ENCODE measurements at places on chromosomes 5 and 9. TPM values are rescaled to one million over a fixed set of nuclear protein-coding genes. Genes with fewer than 3 reads are reported as not detected.

The MZB1 gene
- polyA plus RNA-seq = not detected

The ANKRA2 gene
- 23.6 TPM for polyA plus RNA-seq

The TAS2R1 gene
- not detected for polyA plus RNA-seq

DNA sequence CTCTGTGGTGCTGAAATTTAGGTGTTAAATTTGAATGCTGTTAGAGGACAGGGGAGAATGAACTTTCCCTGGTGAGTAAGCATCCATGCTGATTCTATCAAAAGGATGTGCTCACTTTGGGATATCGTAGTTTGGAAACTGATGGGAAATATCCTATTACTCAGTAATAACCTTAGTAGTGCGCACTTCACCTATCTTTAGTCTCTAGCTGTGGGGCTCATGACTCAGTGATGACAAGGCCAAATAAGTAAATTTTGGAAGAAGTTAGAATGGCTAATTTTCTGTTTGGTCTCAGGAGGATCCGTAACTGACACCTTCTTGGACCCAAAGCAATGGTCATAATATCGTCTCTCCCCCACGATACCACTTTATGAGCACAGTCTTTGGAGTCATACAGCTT, 448.4 kb downstream of the PSAT1 start:
- no peak for DNase-seq

- peak; percentile 67 for DNase-seq
Observed at GRCh38 chr5:98927242-98927988, 1.4 kb downstream of the CHD1 start.

DNA sequence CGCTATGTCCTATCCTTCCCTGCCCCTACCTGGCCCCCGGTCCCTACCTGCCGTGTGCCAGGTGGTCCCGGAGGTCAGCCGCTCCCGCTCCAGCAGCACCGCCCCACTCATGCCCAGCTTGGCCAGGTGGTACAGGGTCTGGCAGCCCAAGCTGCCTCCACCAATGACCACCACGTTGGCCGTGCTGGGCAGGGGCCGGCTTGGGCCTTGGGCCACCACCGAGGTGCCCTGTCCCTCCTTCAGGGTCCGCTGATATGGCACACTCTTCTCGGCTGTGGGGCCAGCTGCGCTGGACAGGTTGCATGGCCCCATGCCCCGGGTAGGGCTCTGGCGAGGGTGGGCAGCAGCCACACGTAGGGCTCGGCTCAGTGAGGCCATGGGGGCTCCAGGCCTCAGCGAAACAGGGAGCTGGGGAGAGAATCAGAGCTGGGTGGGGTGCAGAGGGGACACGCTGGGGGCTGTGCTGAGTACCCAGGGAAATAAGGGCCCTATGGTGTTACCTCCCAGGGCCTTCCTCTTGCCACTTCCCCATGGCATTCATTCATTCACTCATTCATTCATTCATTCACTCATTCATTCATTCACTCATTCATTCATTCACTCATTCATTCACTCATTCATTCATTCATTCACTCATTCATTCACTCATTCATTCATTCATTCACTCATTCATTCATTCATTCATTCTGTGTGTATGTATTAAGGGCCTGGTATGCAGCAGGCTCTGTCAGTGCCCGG, 4.2 kb downstream of the SARDH start:
- DNase-seq = no peak

DNA sequence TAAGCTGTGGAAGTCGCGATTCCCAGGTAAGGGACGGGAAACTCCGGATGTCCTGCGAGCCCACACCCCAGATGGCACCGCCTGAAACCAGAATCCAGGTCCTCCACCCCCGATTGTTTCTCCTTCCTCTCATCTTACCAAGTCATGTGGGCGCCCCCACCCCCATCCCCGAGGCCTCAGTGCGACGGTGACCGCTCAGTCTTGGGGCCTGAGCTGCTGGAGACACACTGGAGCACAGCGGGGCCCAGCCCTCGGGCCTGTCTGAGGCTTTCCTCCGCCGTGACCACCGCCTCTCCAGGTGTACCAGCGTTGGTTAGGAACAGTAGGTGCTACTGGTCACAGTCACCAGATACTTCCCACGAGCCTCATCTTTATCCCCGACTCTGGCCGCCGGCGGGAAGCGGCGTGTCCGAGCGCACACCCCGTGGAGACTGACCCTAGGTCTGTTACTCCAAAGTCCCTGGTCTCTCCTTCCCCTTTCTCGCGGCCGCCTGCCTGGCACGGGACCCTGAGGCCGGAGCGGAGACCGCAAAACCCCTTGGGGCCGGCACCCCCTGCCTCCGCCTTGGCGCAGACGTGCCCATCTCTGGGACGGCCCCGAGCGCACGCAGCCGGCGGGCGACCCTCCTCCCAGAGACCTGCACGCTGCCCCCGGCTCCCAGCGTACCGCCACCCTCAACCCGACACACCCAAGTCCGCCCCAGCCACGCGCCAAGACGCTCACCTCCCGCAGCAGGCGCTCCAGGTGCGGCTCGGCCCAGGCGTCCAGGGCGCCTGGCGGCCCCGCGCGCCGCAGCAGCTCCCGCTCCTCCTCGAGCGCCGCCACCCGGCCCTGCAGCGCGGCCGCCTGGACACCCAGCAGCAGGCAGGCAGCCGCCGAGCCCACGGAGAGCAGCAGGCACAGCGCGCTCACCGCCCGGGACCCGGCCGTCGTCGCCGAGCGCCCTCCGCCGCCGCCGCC, 733 bp downstream of the COL23A1 start:
- peak; percentile 80 for DNase-seq

DNA sequence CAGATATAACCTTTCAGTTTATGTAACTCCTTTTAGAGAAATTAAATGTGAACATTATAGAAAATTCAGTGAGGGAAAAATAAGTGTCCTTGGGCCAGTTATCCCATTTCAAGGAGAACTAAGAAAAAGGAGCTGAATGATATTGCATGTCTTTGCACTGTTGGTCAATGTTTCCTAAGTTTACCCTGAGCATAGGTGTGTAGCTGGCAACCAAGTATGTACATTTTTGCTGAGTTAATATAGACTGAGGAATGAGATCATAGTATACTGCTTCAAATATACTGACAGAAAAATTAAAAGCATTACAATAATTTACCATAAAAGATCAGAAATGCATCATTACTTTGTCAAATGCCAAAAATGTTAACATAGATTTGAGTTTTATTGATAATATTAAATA, 2128.7 kb upstream of the C9orf72 start:
- DNase-seq = no peak

DNA sequence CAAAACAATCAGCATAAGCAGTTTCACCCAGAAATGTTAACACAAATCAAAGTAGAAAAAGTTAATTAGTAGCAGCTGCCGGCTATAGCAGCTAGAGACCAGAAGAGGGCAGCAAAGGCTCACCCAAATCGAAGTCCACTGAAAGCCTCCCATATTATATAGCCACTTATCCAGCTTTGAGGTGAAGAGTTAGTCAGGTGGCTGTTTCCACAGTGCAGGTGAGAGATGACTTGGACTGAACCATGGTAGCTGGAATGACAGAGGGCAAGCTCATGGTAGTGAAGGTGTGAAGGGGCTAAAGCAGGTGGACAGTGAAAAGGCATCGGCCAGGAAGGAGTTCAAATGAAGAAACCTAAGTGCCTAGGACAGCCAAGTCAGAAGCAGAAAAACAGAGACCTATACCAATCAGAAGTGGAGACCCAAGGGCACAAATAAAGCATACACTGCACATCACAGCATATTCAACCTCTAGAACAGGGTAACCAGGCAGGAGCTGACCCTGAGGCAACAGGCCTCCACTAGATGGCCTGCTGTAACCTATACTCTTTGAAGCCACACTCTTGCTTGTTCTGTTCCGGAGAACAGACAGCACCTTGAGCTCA, 7.2 kb upstream of the RNF38 start:
- peak; percentile 83 for DNase-seq

Measured in hepatocyte (in vitro differentiated cells).